ENCODE measurements at places on chromosomes 7 and 10.

DNA sequence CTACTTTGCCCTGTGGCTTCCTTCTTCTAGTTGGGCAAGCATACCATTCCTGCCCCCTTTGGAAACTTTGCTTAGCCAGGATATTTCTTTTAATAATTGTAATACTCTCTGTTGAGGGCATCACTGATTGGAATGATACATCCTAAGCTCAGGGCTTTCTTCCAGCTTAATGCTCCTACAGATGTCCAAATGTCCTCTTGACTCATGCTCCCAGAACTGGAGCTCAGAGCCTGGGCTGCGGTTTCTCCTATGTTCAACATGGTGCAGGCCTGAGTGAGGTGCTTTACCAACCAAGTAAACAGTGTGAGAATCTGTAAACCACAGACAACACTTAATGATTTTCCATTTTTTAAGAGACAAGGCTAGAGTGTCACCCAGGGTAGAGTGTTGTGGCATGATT is 108.6 kb downstream of the LRRC4 start:
- no peak for DNase-seq

DNA sequence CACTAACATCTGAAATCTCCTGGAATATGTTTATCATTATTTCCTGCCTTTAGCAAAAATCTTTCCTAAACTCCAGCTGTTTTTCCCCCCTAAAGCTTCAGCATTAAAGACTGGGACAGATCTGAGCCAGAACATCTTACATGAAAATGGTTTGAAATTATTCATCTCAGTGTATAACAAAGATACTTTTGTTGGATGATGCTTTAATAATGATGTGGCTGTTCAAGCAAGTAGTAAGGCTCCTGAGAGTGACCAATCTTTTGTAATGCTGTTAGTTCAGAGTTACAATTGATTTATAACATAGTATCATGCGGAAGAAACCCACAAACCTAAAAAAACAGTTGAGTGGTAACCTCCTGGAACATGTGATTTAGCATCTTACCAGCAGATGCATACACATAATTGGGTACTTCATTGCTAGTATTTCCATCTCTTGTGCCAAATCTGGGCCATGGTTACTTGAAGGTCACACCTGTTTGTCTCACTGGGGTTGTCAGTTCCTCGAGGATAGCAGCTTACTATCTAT is 1.5 kb downstream of the BZW2 start:
- no peak for DNase-seq

- no peak for DNase-seq
These were observed 512.9 kb downstream of the DNAJB6 start for GRCh38 chr7:157849726-157850125.

DNA sequence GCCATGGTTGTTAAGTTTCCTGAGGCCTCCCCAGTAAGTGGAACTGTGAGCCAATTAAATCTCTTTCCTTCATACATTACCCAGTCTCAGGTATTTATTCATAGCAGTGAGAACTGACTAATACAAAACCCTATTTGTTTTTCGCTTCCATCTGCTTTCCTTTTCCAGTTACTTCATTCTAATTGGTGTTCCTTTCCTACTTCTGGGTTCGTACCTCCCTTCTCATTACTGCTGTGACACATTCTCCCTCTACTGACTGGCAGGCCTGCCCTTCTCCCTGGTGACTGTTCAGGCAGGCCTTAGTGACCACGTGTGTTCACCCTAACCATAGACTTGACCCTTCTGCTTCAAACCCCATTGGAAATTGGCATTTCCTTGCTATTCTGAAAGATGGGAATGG is 37.7 kb downstream of the MTURN start:
- no peak for DNase-seq

DNA sequence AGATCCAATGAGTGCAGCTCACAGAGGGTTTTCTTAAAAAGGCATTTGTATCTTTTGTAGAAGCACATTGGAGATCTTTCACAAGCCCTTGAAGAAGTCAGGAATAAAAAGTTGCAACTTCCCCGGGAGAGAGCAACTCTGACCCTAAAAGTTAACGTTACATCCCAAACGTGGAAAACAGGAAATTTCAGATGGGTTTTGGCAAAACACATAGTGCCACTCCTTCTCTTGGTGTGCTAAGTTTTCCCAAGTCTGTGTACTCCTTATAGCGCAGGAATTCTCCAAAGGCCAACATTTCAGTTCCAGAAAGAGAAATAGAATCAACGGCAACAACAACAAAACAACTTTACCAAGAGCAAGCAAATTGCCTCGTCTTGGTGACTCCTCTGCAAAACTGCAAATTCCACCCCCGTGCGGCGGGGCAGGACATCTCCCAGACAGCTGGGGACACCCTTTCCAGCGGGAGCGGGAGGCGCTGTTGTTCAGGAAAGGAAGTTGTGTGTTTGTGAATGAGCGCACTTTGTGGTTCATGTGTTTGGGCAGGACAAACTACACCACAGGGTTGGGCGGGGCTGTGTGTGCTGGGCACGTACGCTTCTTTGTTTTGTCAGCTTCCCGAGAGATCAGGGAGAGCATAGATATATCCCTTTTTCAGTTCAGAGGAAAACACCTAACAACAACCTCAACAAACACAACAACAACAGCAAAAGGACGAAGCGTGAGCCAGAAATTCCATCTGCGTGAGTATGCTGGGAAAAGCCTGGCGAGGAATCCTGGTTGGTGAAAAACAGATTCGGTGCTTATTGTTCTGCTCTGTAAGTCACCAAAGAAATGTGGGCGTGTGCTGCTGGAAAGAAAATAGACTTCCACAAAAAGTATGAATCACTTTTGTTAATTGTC is 294.7 kb upstream of the PITRM1 start:
- DNase-seq, result no peak

DNA sequence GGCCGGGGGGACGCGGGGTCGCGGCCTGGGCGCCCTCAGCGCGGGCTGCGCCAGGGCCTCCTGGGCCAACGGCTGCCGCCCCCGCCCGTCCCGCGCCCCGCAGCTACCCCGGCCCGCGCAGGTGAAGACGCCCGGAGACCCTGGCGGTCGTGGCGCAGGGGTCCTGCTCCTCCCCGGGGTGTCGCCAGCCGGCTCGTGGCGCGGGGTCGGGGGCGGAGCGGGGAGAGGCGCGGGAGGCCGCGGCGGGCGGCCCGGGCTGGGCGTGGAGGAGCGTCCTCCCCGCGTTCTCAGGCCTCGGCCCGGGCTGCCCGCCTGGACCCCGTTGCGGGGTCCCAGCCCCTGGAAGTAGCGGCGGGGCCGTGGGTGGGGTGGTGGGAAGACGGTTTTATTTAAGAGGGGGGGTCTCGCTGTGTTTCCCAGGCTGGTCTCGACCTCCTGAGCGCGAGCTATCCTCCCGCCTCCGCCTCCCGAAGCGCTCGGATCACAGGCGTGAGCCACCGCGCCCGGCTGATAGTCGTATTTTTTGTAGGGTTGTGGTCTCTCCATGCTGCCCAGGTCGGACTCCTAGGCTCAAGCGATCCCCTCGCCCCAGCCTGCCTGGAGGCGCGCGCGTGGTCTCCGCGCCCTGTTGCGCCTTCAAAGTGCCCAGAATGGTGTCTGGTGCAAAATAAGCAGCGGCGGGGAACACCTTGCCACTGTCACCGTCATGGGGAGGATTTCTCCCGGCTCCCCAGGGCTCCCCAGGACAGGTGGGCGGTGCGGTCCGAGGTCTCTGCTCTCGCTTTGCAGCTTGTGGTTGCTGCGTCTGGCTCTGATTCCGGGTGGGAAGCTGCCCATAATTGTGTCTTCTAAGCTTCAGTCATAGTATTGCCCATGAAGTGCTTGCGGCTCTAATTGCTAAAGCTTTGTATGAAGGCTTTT is 15.3 kb upstream of the SUN1 start:
- no peak for DNase-seq
